ENCODE measurements at places on chromosomes 5 and 9.

DNA sequence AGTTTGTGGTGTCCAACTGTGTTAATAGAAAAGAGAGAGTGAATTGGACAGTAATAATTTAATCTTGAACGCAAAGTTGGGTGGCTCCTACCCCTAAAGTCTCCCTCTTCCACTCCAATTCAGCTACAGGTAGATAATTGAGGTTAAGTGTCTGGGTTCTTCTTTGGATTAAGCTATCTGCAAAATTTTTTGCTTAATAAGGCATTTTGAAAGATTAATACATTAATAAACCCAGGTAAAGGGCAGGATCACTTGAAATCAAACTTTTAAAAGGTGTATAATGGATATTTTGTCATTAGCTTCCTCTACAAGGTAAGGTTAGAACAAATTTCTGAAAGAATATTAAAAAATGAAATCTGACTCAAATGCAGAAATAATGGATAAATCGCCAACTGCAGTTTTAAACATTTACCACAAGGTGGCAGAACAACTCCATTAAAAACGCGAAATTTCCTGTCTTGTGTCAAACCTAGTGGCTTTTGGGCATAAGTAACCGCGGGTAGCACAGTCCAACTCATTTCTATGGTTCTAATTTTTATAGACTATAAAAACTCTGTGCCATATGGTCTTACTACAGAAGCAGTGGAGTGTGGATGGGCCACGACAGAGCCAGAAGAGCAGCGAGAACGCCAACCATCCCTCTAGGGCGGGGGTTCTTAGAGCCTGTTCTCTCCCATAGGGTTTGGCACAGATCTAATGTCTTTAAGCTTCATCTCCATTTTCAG is 276.5 kb downstream of the ARHGEF28 start:
- peak; percentile 80 for DNase-seq

DNA sequence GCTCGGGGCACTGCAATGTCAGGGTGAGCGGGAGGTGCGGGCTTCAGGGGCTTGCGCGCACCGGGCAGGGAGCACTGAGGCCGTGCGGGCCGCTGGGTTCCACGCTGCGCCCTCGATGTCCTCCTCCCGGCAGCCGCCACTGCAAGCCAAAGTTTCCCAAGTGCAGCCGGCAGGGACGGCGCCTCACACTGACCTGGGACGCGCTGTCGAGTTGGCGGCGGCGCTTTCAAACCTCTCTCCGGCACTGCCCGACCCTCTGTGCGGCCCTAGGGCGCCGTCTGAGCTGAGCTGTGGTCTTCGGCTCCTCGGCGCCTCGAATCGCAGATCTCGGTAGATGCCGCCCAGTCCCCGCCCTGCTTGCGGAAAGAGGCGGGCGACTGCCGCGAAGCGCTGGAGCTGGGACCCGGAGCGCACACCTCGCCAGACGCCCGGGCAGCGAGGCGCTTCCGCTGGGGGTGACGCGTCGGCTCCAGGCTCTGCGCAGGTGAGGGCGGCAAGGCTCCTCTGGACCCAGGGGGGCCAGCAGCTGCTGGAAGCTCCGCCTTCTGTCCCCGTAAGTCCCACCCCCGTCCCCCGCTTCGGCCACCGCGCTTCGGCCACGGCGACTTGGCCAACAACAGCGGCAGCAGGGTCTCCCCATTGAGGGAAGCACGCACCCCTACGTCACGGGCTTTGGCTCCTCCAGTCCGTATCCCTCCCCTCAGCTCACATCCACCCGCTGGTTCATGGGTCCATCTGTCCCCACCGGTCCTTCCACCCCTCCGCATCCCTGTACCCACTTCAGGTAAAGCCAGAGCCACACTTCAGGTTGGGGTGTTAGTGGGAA is at the start of gene ANKRD34B:
TSS of gene ANKRD34B (minus strand) at position 320 of the 826 bp plus-strand sequence. CDS start 10,261 bp downstream, outside the sequence.
- peak; percentile 6 for DNase-seq

DNA sequence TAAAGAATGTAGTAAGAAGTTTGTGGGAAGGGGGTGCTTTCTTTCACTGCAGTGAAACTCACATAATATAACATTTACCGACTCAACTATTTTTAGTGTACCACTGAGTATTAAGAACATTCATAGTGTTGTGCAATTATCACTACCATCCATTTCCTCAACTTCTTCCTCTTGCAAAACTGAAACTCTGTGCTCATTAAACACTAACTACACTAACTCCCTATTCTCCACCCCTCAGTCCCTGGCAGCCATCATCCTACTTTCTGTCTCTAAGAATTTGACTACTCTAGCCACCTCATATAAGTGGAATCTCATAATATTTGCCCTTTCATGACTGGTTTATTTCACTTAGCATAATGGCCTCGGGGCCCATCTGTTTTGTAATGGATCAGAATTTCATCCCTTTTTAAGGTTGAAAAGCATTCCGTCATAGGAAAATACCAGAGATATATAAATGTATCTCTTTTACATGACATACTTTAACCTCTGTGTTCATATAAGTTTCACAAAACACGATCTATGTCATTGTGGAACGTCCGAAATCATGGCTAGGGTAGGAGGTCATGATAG is 56.3 kb upstream of the DIRAS2 start:
- DNase-seq, result no peak

GRCh38 chr5:151363673-151364072 is 16.3 kb upstream of the SLC36A2 start:
- DNase-seq, result no peak

DNA sequence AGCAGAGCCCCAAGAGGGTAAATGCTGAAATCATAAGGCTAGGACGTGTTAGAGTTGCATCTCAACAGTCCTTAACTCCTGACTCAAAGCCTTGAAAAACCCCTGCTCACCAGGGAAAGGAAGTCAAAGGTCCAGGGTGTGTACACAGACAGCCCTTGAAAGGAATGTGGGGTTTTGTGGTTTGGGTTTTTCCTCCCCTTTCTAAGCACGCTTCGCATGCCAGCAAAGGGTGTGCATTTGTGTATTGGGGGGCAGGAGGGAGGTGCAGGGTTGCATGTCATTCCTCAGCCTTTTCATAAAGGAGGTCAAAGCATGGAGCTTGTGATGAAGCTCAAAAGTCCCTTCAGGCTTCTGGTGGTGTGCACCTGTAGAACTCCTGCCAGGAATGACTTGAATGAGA is 17.3 kb upstream of the XPA start:
- DNase-seq, result no peak

GRCh38 chr5:168401226-168401625 is 85.0 kb upstream of the RARS1 start:
- DNase-seq, result no peak

- DNase-seq, result no peak
Observed at GRCh38 chr5:154131817-154132216, 58.7 kb upstream of the GALNT10 start.

GRCh38 chr9:28853477-28853876 is 1280.2 kb upstream of the C9orf72 start:
- DNase-seq, result no peak

DNA sequence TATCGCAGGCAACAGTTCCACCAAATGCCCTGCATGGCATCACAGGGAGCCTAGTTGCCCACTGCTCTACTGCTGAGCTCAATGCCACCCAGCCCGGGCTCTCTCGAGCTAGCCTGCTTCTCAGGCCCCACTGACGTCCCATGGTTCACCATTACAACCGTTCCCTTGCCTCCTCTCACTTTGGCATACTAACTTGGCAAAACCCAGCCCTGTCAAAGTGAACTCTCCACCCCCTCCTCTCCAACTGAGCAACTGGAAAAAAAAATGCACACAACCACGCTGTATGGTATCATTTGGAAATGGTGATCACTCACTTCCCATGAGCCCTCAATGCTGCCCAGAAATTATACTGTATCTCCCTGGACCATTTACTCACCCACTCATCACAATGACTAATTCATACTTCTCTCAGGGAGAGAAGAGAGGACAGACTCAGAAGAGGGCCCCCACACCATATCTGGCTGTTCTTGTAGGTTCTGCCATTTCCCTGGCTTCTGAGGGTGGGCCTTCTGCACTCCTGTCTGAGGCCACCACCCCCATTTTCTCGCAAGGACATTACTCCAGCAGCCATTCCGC is 51.4 kb upstream of the RARS1 start:
- DNase-seq, result no peak

DNA sequence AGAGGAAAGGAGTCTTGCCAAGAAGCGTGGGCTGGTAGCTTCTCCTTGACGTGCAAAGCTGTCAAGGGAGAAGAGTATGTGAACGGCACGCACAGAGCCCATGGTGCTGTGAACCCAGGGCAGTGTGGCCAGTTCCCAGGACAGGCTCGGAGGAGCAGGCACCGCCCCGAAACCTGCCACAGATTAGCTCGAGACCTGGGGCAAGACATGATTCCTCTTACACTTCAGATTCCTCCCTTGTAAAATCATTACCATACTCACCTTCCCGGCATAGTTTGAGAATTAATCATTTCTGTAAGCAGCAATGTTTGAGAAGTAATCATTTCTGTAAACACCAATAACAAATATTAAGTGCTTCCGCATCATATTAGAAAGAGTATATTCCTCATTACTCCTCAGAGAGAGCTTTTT is 19.9 kb downstream of the GOLM1 start:
- peak; percentile 43 for DNase-seq

DNA sequence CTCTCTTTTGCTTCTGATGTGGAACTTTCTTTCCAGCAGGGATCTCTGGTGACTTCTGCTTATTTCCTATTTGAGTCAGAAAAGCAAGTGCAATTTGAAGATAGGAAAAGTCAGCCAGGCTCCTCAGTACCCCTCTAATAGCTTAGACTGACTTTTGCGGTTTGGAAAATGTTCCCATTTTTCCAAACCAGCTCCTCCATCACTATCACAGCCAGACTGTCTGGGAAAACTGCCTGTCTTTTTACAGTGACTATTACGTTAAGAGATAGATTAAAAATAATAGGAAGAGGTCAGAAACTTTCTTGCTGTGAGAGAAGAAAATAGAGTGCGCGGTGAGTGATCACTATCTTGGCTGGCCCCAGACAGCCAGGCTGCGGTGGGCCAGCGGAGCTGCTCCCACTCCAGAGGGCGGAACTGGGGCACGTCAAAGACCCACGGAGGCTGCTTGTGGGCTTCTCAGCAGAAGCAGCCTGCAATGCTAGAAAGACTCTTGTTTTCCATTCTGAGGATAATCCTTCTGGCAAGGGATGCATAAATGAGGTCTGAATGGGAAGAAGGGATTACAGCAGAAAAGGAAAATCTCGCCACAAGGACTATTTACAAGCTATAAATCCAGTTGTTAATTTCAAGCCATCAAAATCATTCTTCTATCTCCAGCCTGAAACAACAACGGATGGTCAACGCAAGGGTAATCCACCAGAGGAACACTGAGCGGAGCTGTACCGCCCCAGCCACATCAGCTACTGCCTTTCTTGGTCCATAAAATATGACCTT is 151.0 kb upstream of the MSX2 start:
- no peak for DNase-seq

DNA sequence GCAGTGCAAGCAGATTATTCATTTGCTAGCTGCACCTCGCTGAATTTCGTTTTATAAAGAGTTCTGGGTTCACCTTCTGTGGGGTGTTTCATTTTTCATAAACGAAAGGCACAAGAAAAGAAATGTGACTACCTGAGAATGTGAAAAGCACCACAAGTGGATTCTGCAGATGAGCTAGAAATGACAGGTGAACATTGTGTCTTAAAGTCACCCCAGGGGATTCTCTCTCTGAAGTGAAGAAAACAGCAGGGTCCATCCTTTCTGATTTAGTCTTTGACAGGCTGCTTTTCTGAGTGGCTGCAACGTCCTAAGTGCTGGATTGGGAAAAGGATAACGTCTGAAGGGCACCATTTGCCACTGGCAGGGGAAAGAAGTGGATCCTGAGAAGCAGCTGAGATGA is 469.3 kb downstream of the SPATA31D1 start:
- DNase-seq, result no peak

DNA sequence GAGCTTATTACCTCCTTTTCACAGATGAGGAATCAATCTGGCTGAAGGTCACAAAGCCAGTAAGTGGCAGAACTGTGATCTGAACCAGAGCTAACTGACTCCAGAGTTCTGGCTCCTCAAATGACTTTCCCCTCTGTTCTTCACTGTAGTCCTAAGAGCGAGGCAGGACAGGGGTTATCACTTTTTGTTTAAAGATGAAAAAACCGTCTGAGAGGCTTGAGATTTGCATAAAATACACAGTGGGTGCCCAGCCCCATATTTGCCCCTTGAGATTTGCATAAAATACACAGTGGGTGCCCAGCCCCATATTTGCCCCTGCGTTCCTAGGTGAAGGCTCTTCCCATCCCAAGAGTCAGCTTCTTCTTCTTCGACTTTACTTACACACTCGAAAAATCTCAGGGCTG is 667 bp downstream of the FBXO10 start:
- no peak for DNase-seq

- DNase-seq, result peak; percentile 60
Observed at GRCh38 chr5:88142886-88143692, 125.6 kb downstream of the TMEM161B start.

- DNase-seq, result no peak
Observed at GRCh38 chr9:13934416-13934815, 379.5 kb downstream of the NFIB start.

- no peak for DNase-seq
Observed at GRCh38 chr9:110703669-110704068, 35.1 kb downstream of the MUSK start.

DNA sequence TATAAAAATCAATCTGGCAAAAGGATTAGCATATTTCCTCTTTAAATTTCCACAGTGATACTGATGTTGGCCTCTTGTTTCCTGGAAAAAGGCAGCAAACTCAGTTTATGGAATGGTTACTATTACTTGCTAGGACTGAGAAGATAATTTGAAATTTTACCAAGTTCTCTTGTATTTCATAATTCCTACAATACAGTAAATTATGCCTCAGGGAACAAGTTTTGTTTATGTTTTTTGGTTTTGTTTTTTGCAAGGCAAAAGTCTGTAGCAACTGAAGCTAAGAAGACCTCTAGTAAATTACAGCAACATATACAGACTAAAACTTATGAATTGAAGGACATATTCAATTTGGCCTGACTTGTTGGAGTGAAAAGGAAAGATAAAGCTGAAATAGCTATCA is 30.2 kb upstream of the SLCO6A1 start:
- no peak for DNase-seq

GRCh38 chr5:126449751-126450271 is 26.6 kb downstream of the GRAMD2B start:
- DNase-seq, result no peak

- no peak for DNase-seq
Observed at GRCh38 chr5:18179579-18179978, 545.3 kb downstream of the TAF11L14 start.

GRCh38 chr5:98349251-98349989 is 424.0 kb upstream of the RGMB start:
- DNase-seq, result no peak

DNA sequence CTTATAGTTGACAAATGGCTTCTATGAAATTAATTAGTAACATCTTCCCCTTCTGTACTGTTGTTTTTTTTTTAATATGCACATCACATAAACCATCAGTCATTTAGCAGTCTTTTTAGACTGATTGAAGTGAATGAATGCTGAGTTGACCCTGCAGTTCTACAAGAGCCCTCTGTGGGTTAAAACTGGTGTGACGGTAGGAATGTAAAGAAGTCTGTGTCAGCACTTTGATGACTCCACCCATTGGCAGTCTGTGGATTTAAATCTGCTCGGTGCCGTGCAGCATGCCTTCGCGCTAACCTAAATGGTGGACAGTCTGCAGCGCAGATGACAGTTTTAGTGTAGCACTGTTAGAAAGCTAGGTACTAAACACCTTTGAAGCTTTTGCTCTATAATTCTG is 3.1 kb downstream of the GTF3C4 start:
- peak; percentile 43 for DNase-seq

Measured in cerebellar cortex (tissue), 1 donor.